ENCODE measurements at places on chromosomes 16 and 17. TPM values are rescaled to one million over a fixed set of nuclear protein-coding genes. Genes with fewer than 3 reads are reported as not detected.

Gene ACE
- total RNA-seq = 7.6 TPM

Gene CD300LB
- not detected for total RNA-seq

Gene EPX
- not detected for total RNA-seq

Gene ODF4
- total RNA-seq = not detected

Gene KRTAP2-3
- total RNA-seq = not detected

Gene TLCD3B
- total RNA-seq = 3.0 TPM

Gene GNGT2
- 0.30 TPM for total RNA-seq

Gene TEKT1
- total RNA-seq = not detected

Gene AKAP1
- 67.8 TPM for total RNA-seq

Gene ZFP90
- 18.5 TPM for total RNA-seq

Gene C17orf50
- not detected for total RNA-seq

Gene CACNG3
- not detected for total RNA-seq

Gene MAP2K6
- total RNA-seq = 11.9 TPM

Gene NPIPB9
- total RNA-seq = not detected

Gene TBC1D3K
- not detected for total RNA-seq

Gene TERB1
- not detected for total RNA-seq

Gene KLHL10
- total RNA-seq = 0.10 TPM

Gene EFCAB13
- total RNA-seq = 2.3 TPM

Gene MARF1
- 5.3 TPM for total RNA-seq

Gene CD300C
- not detected for total RNA-seq

Gene RPTOR
- 20.9 TPM for total RNA-seq

Gene MSLN
- not detected for total RNA-seq

Gene NR1D1
- 3.4 TPM for total RNA-seq

Gene SPATA22
- 0.10 TPM for total RNA-seq

Gene KRTAP4-4
- total RNA-seq = not detected

Gene MT4
- total RNA-seq = not detected

Gene ZC3H18
- total RNA-seq = 20.0 TPM

Gene PIRT
- total RNA-seq = not detected

Gene AXIN2
- total RNA-seq = 34.8 TPM

Gene TBC1D26
- 7.7 TPM for total RNA-seq
